Suprapubic skin (tissue), 4 donors: ENCODE measurements at places on chromosomes 2 and 18. TPM values are rescaled to one million over a fixed set of nuclear protein-coding genes. Genes with fewer than 3 reads are reported as not detected.

NAT8 gene
- total RNA-seq: not detected

DNA sequence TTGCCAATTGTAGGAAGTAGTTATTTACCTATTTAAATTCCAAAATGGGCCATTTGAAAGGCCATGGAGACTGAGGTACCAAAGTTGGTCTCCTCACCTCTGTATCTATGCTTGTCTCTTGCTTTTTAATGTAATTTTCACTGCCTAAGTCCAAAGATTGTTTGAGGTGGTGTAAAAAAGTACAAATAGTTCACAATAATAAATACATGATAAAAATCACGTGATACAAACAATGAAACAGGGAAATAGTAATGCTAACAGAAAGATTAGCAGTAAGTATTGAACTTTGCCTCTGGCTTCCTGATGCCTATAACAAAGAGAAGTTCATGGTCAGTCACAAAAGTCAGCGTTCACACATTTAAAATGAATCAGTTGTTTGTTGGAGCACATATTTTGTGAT lies 67.6 kb downstream of the CNTNAP5 start:
- no peaks in the 10 kb centered on the region for H3K4me1 ChIP-seq
- H3K27ac ChIP-seq: no peak overlapping the region
- no peaks in the 10 kb centered on the region for H3K27me3 ChIP-seq
- H3K36me3 ChIP-seq: no peaks in the 10 kb centered on the region

GRCh38 chr2:174112073-174112472 lies 136.3 kb downstream of the OLA1 start:
- H3K4me3 ChIP-seq: no peak overlapping the region
- H3K4me1 ChIP-seq: no peaks in the 10 kb centered on the region
- H3K27ac ChIP-seq: no peak overlapping the region
- no peaks in the 10 kb centered on the region for H3K36me3 ChIP-seq

DYNAP gene
- not detected for total RNA-seq

GRCh38 chr2:24824966-24825882 lies 32.0 kb downstream of the CENPO start:
- peaks cover 30% of the 10 kb centered on the region for H3K36me3 ChIP-seq
- no peak overlapping the region for H3K27ac ChIP-seq
- peaks cover 8% of the 10 kb centered on the region for H3K4me1 ChIP-seq
- DNase-seq: peak; percentile 64

DNA sequence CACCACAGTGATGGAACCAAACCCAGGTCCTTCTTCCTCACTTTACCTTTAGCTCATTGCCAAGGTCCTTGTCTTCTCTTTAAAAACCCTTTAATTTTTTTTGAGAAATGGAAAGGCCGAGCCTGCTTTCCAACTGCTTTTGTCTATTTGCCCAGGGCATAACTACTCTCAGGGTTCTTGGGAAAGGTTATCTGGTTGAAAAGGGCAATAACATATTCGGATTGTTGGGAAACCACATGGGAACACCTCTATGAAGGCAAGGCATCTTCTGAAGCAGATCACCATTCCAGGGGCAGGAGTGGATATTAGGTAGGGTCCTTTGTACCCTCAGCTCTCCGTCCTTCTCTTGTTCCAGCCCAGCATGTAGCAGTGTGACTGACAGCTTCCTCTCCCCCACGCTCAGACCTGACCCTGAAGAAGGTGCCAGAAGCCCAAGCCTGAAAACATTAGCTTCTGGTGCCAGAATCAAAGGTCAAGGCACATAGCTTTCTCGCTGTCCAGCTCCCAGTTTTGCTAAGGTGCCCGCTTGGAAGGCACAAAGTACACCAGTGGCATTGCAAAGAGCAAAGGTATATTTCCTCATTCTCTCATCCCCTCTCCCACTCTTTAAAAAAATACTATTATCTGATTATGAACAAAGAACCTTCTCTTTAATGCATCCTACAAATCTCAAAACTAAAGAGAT lies 123.2 kb upstream of the LINC00305 start:
- H3K27ac ChIP-seq: no peak overlapping the region
- no peaks in the 10 kb centered on the region for H3K36me3 ChIP-seq
- DNase-seq: no peak
- no peaks in the 10 kb centered on the region for H3K27me3 ChIP-seq
- H3K4me1 ChIP-seq: no peaks in the 10 kb centered on the region

- no peak overlapping the region for H3K4me3 ChIP-seq
- no peaks in the 10 kb centered on the region for H3K4me1 ChIP-seq
- no peak for DNase-seq
- H3K27ac ChIP-seq: no peak overlapping the region
Observed at GRCh38 chr2:230382108-230382507, 33.9 kb upstream of the SP100 start.

DNA sequence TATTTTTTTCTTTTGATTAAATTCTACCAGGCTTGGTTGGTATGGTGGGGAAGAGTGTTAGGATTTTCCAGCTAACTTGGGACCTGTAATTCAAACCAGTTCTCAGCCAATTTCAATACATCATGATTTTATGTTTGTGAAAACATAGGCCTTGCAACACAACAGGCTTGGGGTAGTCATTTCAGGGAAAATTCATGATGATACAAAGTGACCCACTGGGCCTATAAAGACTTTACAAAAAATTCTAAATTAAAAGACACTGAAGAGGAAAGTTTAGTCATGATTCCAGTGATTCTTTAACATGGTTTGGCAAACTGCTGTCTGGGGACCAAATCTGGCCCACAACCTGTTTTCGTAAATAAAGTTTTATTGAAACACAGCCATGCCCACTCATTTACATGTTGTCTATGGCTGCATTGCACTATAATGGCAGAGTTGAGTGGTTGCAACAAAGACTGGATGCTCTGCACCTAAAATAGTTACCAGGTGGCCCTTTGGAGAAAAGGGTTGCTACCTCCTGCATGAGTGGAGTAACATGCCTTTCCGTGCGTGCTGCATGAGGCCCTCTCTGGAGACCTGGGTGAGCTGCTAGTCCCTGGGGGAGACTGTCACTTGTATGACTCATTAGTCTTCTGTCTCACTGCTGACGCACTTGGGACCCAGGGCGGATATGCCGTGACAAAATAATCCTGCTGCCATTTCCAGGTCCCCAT lies 73.6 kb downstream of the NPAS2 start:
- H3K27ac ChIP-seq: no peak overlapping the region
- DNase-seq: no peak
- no peaks in the 10 kb centered on the region for H3K36me3 ChIP-seq
- peaks cover 26% of the 10 kb centered on the region for H3K4me1 ChIP-seq

TMEM163 gene
- 0.23 TPM for total RNA-seq

SNTG2 gene
- total RNA-seq: 3.9 TPM

- no peak overlapping the region for H3K4me3 ChIP-seq
- no peaks in the 10 kb centered on the region for H3K4me1 ChIP-seq
- H3K27ac ChIP-seq: no peak overlapping the region
- no peak for DNase-seq
Observed at GRCh38 chr2:191917967-191918651, 71.2 kb upstream of the CAVIN2 start.

C2orf80 gene
- total RNA-seq: not detected

LYG2 gene
- total RNA-seq: not detected

CNTNAP5 gene
- total RNA-seq: not detected

GRCh38 chr18:61334491-61334850 lies 1.2 kb downstream of the CDH20 start:
- H3K36me3 ChIP-seq: no peaks in the 10 kb centered on the region
- peaks cover 30% of the 10 kb centered on the region for H3K27me3 ChIP-seq
- H3K4me3 ChIP-seq: peak overlapping the region; percentile 51
- peaks cover 17% of the 10 kb centered on the region for H3K4me1 ChIP-seq
- no peak overlapping the region for H3K27ac ChIP-seq
- no peak for DNase-seq

DNA sequence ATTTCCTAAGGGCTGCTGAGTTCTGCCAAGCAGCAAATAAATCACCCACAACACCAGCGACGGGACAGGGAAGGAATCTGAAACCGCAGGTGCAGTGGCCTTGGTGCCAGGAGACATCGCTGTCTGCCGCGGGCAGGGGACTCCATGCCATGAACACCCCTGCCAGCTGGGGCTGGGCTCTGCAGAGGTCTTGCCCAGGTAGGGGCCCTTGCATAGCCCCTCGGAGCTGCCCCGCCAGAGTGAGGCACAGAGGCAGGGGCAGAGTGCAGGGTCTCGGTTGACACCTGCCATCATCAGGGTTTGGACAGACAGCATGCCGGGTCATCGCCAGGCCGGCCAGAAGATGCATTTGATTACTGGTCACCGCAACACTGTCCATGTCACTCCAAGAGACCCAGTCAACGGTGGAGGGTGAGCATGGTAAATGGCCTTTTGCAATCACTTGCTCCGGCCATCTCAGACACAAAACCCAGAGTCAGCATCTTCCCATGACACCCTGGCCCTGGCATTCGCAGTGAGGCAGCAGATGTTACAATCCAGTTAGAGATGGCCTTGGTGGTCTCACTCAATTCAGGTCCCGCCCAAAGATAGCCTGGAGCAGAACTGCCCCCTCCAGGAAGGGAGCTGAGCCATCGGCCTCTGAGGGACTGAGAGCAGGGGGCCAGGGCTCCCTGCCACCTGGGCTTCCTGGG lies 255.4 kb downstream of the NDUFA10 start:
- peak; percentile 53 for DNase-seq
- H3K4me1 ChIP-seq: no peaks in the 10 kb centered on the region
- H3K27me3 ChIP-seq: peaks cover 5% of the 10 kb centered on the region
- H3K36me3 ChIP-seq: no peaks in the 10 kb centered on the region
- H3K4me3 ChIP-seq: no peak overlapping the region

- no peaks in the 10 kb centered on the region for H3K4me1 ChIP-seq
- H3K27ac ChIP-seq: no peak overlapping the region
- H3K27me3 ChIP-seq: no peaks in the 10 kb centered on the region
- no peak overlapping the region for H3K4me3 ChIP-seq
Observed at GRCh38 chr2:104448661-104449440, 405.1 kb upstream of the POU3F3 start.

MC4R gene
- total RNA-seq: not detected

ALK gene
- total RNA-seq: not detected

GRCh38 chr18:74806073-74806472 lies 208.4 kb downstream of the ZNF407 start:
- no peaks in the 10 kb centered on the region for H3K4me1 ChIP-seq
- H3K27ac ChIP-seq: no peak overlapping the region
- no peaks in the 10 kb centered on the region for H3K27me3 ChIP-seq
- H3K4me3 ChIP-seq: no peak overlapping the region
- DNase-seq: no peak
- H3K36me3 ChIP-seq: no peaks in the 10 kb centered on the region

TAF1B gene
- total RNA-seq: 12.7 TPM

DNA sequence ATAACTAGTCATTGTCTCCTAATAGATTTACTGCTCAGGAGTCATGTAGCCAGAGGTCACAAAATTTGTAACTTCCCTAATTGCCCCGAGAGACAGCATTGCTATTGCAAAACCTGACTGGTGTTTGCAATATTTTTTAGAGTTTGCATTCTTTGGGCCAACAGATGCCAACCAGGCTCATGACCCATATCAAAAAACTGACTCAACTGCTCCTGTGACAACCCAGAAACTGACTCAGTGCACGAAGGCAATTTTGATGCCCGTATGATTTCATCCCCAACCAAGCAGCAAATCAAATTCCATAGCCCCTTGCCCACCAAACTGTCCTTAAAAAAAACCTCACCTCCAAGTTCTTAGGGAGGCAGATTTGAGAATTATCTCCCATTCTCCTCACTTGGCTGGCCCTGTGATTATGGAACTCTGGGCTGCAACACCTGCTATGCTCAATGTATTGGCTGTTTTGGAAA lies 951.3 kb downstream of the TSN start:
- no peaks in the 10 kb centered on the region for H3K27me3 ChIP-seq
- no peaks in the 10 kb centered on the region for H3K4me1 ChIP-seq
- H3K4me3 ChIP-seq: no peak overlapping the region
- no peaks in the 10 kb centered on the region for H3K36me3 ChIP-seq
- no peak for DNase-seq
- H3K27ac ChIP-seq: no peak overlapping the region

GRCh38 chr2:9799011-9799596 lies 44.2 kb upstream of the TAF1B start:
- DNase-seq: peak; percentile 64
- H3K27ac ChIP-seq: peak overlapping the region; percentile 92
- no peaks in the 10 kb centered on the region for H3K27me3 ChIP-seq
- no peak overlapping the region for H3K4me3 ChIP-seq
- no peaks in the 10 kb centered on the region for H3K36me3 ChIP-seq
- H3K4me1 ChIP-seq: peaks cover 67% of the 10 kb centered on the region

SNORC gene
- 11.7 TPM for total RNA-seq

UPP2 gene
- not detected for total RNA-seq

GRCh38 chr2:62593825-62594224 lies 87.8 kb upstream of the TMEM17 start:
- no peak overlapping the region for H3K27ac ChIP-seq
- no peak overlapping the region for H3K4me3 ChIP-seq
- H3K27me3 ChIP-seq: no peaks in the 10 kb centered on the region
- no peaks in the 10 kb centered on the region for H3K36me3 ChIP-seq
- peaks cover 19% of the 10 kb centered on the region for H3K4me1 ChIP-seq
- DNase-seq: no peak

MATN3 gene
- 0.34 TPM for total RNA-seq

GRCh38 chr18:499776-500631 lies 497 bp downstream of the COLEC12 start:
- peak overlapping the region; percentile 68 for H3K4me3 ChIP-seq
- peak overlapping the region; percentile 52 for H3K27ac ChIP-seq
- H3K27me3 ChIP-seq: peaks cover 33% of the 10 kb centered on the region
- H3K4me1 ChIP-seq: peaks cover 19% of the 10 kb centered on the region
- no peaks in the 10 kb centered on the region for H3K36me3 ChIP-seq

DNA sequence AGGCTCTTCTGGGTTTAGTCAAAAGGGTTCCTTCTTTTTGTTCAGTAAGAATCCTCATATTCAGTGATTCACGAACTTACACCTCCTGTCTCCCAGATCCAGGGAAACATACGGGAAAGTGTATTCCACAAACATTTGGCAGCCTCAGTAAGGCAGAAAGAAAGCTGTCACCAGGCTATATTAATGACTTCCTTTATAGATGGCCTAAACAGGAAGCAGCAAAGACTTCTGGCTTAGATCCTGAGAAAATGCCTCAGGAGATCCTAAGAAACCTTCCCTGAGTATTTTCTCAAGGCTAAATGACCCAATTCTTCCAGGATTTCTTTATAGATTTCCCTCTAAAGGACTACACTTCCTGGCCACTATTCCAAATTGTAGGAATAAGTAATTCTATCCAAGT lies 1995.5 kb upstream of the CELF4 start:
- H3K4me3 ChIP-seq: no peak overlapping the region
- H3K27ac ChIP-seq: no peak overlapping the region
- H3K27me3 ChIP-seq: no peaks in the 10 kb centered on the region
- no peaks in the 10 kb centered on the region for H3K4me1 ChIP-seq
- no peaks in the 10 kb centered on the region for H3K36me3 ChIP-seq

DNA sequence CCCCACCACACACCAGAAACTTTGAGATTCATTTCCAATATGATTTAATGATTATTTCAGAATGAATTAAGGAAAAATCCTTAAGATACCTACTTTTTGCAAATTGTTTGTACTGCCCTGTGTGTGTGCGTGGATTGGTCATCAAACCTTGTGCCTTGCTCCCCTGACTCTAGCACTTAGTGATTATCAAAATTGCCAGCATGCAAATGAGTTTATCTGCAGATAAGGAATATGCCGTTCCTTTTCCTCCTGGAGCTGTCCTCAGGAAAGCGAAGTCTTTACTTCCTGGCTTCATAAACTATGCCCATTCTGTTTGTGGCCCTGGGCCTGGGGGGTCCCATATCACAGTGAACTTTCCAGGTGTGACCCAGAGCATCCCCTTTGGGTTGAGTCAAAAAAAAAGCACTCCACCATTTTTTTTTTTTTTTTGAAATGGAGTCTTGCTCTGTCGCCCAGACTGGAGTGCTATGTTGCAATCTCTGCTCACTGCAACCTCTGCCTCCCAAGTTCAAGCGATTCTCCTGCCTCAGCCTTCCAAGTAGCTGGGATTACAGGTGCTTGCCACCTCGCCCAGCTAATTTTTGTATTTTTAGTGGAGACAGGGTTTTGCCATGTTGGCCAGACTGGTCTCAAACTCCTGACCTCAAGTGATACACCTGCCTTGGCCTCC lies 11.4 kb downstream of the CHMP1B start:
- no peaks in the 10 kb centered on the region for H3K27me3 ChIP-seq
- H3K4me1 ChIP-seq: peaks cover 18% of the 10 kb centered on the region
- no peak for DNase-seq
- H3K27ac ChIP-seq: peak overlapping the region; percentile 45
